Stimulated activated CD4-positive, alpha-beta T cell treated with anti-CD3 and anti-CD28 coated beads, Interleukin-12 subunit alpha, Interleukin-12 subunit beta, amount 100 ng/mL, for 48 hours (primary cell): ENCODE measurements at places on chromosomes 16 and 17.

- no peak for DNase-seq
Observed at GRCh38 chr16:74309789-74310781, 13.5 kb downstream of the PSMD7 start.

GRCh38 chr17:22507823-22508222 is 815.5 kb downstream of the KCNJ18 start:
- DNase-seq, result no peak

DNA sequence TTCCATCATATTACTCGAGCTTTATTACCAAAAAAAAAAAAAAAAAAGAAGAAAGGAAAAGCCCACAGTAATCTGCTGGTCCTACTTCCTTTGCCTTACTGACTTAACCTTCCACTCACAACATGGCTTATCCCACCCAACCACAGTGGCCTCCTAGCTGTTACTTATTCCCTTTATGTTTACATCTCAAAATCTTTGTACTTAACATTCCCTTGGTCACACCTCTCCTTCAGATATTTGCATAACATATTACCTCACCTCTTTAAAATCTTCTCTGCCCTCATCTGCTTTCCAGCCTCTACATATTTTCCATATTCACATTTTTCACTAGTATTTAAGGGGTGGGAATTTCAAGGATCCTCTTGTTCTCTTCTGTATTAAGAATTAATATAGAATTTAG is 327.0 kb upstream of the TBX2 start:
- no peak for DNase-seq

- no peak for DNase-seq
Observed at GRCh38 chr16:21650521-21650920, 1.9 kb downstream of the IGSF6 start.

DNA sequence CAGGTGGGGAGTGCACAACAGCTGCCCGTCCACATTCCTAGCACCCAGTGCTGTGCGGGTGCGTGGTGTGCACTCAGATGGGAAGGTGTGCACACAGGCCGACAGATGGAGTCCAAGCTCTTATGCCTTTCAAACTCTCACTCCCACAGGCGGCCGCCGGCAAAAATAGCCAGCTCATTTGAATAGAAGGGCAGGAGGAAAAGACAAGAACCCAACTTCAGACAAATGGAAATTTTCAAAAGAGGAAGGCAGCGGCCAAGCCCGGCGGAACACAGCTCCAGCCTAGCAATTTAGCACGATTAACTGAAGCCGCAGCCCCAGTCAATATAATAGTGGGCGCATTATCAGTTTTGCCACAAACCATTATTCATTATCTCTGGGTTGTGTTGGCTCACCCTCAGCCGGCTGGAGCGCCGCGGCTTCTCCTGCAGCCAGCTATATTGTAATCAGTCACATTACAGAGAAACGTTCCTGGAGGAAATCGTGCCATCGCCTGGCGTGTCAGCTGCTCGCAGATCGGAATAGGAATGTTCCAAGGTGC is 103.9 kb upstream of the SEC14L1 start:
- DNase-seq, result no peak

GRCh38 chr16:49737541-49737940 is 118.4 kb downstream of the ZNF423 start:
- DNase-seq, result no peak

GRCh38 chr16:85460252-85461021 is 152.7 kb upstream of the GSE1 start:
- DNase-seq, result no peak

DNA sequence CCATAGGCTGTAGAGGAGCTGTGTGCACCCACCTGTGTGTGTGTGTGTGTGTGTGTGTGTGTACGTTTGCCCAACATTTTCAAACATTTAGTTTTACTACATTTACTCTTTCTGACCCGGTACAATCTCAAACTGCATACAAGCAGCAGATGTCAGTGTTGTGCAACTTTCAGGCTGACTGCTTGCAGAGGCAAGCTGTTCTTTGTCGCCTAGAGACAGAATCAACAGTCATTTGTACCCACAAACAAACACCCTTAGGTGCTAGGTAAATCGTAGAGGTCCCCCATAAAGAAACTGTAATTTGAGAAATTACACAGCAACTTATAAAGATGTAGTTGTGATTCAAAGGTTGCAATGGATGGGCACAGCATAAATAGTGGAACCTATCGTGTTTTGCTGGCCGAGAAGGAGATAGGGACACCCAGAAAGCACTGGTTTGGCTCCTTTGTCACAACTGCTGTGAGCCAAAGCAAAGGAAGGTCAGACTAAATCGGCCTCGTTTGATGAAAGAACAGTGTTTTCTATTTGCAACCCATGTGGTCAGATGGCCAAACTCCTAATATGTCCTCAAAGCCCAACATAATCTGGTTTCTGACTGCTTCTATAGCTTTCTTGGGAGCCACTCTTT is 478.4 kb downstream of the TOX3 start:
- DNase-seq, result no peak

DNA sequence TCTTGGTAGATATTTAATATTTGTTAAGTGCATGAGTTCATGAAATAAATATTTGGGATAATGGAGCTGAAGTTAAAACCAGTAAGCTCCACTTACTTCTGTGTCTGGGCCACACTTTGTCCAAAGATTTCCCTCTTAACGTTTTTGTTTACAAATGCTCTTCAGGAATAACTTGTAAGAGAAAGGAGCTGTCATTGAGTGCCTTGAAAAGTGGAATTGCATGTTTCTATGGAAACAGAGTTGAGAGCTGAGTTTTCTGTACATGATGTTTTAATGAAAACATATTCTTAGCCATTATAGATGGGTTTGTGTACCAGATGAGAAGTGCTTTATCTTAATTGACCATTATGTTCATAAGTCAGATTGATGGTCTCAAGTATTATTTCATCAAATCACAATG is 1045.4 kb upstream of the EEF2KMT start:
- DNase-seq, result no peak
